OCI-LY7 (cell line): ENCODE measurements at places on chromosomes 5 and 9. TPM values are rescaled to one million over a fixed set of nuclear protein-coding genes. Genes with fewer than 3 reads are reported as not detected.

Gene FOXI1
- total RNA-seq, result not detected in 2 replicates

Gene SLC31A1
- 12.4 and 16.7 TPM in 2 replicates for total RNA-seq

Gene STC2
- total RNA-seq, result not detected in 2 replicates

Gene SEMA6A
- not detected in 2 replicates for total RNA-seq

Gene SPAAR
- total RNA-seq, result not detected in 2 replicates

Gene PCDHB5
- not detected in 2 replicates for total RNA-seq

Gene MAN1B1
- 38.8 and 43.4 TPM in 2 replicates for total RNA-seq

Gene CRB2
- 2.6 and 3.4 TPM in 2 replicates for total RNA-seq

Gene IL7R
- total RNA-seq, result 4.6 and 4.7 TPM in 2 replicates

Gene MYMK
- not detected in 2 replicates for total RNA-seq

Gene DND1
- total RNA-seq, result 2.7 and 4.5 TPM in 2 replicates

Gene LCN10
- total RNA-seq, result not detected in 2 replicates

Gene C9orf153
- total RNA-seq, result 0.27 and 0.31 TPM in 2 replicates

Gene RMRP
- total RNA-seq, result 4,033 and 12,624 TPM in 2 replicates

Gene BTNL9
- 219 and 232 TPM in 2 replicates for total RNA-seq

Gene AJM1
- 4.6 and 5.1 TPM in 2 replicates for total RNA-seq

Gene DBH
- total RNA-seq, result not detected in 2 replicates

Gene MATR3
- total RNA-seq, result 270 and 274 TPM in 2 replicates

Gene AGPAT2
- total RNA-seq, result 15.2 and 18.3 TPM in 2 replicates

Gene ZNF483
- 3.2 and 5.0 TPM in 2 replicates for total RNA-seq

Gene KIF12
- total RNA-seq, result not detected in 2 replicates

Gene SNCAIP
- total RNA-seq, result not detected in 2 replicates

Gene SPINK7
- not detected in 2 replicates for total RNA-seq

Gene SHROOM1
- 1.8 and 2.4 TPM in 2 replicates for total RNA-seq

Gene SMIM33
- not detected in 2 replicates for total RNA-seq

Gene CARTPT
- total RNA-seq, result not detected in 2 replicates

Gene FOXD4
- total RNA-seq, result 2.2 and 2.3 TPM in 2 replicates

Gene WNK2
- total RNA-seq, result 176 and 194 TPM in 2 replicates

Gene IL3
- total RNA-seq, result not detected in 2 replicates

Gene FXN
- 33.6 and 36.1 TPM in 2 replicates for total RNA-seq
